ENCODE measurements at places on chromosomes 2 and 18. TPM values are rescaled to one million over a fixed set of nuclear protein-coding genes. Genes with fewer than 3 reads are reported as not detected.

GRCh38 chr2:117940436-117940835 lies 73.4 kb downstream of the CCDC93 start:
- H3K4me1 ChIP-seq: no peaks in the 10 kb centered on the region
- H3K36me3 ChIP-seq: peaks cover 45% of the 10 kb centered on the region
- no peak for DNase-seq
- no peaks in the 10 kb centered on the region for H3K27me3 ChIP-seq
- no peak overlapping the region for H3K4me3 ChIP-seq

GRCh38 chr18:28125051-28125450 lies 51.9 kb downstream of the CDH2 start:
- no peak for DNase-seq
- H3K4me3 ChIP-seq: no peak overlapping the region
- H3K27ac ChIP-seq: no peak overlapping the region
- H3K27me3 ChIP-seq: no peaks in the 10 kb centered on the region

SP140 gene
- total RNA-seq: 23.1 TPM

GRCh38 chr2:23859983-23860382 lies 66.9 kb downstream of the ATAD2B start:
- H3K27ac ChIP-seq: no peak overlapping the region
- H3K36me3 ChIP-seq: peaks cover 19% of the 10 kb centered on the region
- no peaks in the 10 kb centered on the region for H3K27me3 ChIP-seq
- H3K4me1 ChIP-seq: no peaks in the 10 kb centered on the region

DNA sequence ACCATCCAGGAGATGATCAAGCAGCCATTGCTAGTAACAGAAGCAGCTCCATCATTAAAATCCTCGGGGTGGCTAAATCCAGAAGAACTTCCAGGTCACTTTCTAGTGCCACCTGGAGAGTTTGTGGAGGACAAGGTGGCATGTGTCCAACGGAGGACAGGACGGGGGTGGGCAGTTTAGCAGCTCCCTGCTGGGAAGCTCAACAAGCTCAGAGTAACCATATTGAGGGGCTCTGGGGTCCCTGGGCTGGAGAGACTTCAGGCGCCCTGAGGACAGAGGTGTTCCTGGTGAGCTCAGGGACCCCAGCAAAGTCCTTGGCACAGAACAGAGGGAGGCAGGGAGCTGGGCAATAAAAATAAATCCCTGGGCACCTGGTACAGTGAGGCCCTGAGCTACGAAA lies 140.0 kb upstream of the FHL2 start:
- H3K4me1 ChIP-seq: no peaks in the 10 kb centered on the region
- H3K27me3 ChIP-seq: peaks cover 7% of the 10 kb centered on the region
- DNase-seq: no peak
- H3K36me3 ChIP-seq: no peaks in the 10 kb centered on the region
- no peak overlapping the region for H3K27ac ChIP-seq

- H3K36me3 ChIP-seq: no peaks in the 10 kb centered on the region
- peaks cover 23% of the 10 kb centered on the region for H3K27me3 ChIP-seq
- no peak overlapping the region for H3K4me3 ChIP-seq
- H3K27ac ChIP-seq: no peak overlapping the region
- no peak for DNase-seq
- no peaks in the 10 kb centered on the region for H3K4me1 ChIP-seq
These were observed 95.5 kb downstream of the ACKR3 start for GRCh38 chr2:236665101-236665500.

DNA sequence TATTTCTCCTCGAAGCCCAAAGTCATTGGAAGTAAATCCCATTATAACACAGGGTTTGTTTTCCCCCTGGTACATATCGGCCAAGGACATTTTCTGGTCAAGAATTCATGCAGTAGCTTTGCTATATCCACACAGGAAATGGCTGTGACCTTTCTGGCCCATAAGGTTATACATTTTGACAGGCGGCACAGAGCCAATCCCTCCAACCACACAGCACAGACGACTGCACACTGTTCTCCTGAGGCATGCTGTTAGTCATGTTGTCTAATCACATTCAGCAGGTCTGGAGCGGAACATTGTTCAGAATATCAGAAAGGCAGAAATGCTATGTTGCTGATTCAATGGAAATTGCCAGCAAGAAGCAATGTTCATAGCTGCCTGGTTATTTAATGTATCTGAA lies 742.3 kb upstream of the SLC8A1 start:
- DNase-seq: no peak
- no peak overlapping the region for H3K27ac ChIP-seq
- H3K36me3 ChIP-seq: no peaks in the 10 kb centered on the region
- H3K4me3 ChIP-seq: no peak overlapping the region
- no peaks in the 10 kb centered on the region for H3K27me3 ChIP-seq

ALPG gene
- not detected for total RNA-seq

AGAP1 gene
- 0.52 TPM for total RNA-seq

- peak overlapping the region; percentile 85 for H3K27ac ChIP-seq
- no peaks in the 10 kb centered on the region for H3K27me3 ChIP-seq
- H3K4me3 ChIP-seq: peak overlapping the region; percentile 16
- H3K36me3 ChIP-seq: peaks cover 3% of the 10 kb centered on the region
These were observed 134.8 kb downstream of the EIPR1 start for GRCh38 chr2:3242747-3243369.

FAM124B gene
- not detected for total RNA-seq

TXNDC2 gene
- total RNA-seq: not detected

- no peak overlapping the region for H3K27ac ChIP-seq
- peaks cover 5% of the 10 kb centered on the region for H3K4me1 ChIP-seq
- no peaks in the 10 kb centered on the region for H3K27me3 ChIP-seq
- no peaks in the 10 kb centered on the region for H3K36me3 ChIP-seq
- no peak for DNase-seq
These were observed 33.7 kb upstream of the NPAS2 start for GRCh38 chr2:100786297-100786658.

UGT1A8 gene
- not detected for total RNA-seq

PTPRM gene
- 0.44 TPM for total RNA-seq

PTGR3 gene
- 34.7 TPM for total RNA-seq

C1QL2 gene
- total RNA-seq: not detected

SELENOI gene
- total RNA-seq: 21.5 TPM

DNA sequence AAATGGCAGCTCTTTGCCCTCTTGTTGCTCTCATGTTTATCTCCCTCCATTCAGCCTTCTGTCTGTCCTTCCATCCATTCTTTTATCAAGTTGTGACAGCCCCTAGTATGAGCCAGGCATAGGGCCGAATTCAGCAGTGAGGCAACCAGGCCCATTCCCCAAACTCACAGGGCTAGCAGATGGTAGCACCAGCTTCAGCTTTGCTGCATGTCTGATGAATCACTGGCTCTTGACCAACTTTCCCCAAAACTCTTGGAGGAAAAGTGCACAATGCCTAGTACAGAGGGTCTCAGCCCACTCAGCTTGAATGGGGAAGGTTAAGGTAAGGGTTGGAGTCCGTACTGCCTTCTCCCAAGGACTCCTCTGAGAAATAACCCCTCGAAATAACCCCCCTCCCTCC lies 35.7 kb downstream of the NPAS2 start:
- H3K4me3 ChIP-seq: no peak overlapping the region
- peaks cover 3% of the 10 kb centered on the region for H3K36me3 ChIP-seq

LINC00305 gene
- total RNA-seq: not detected

LOXHD1 gene
- 0.08 TPM for total RNA-seq

- no peak overlapping the region for H3K4me3 ChIP-seq
- no peaks in the 10 kb centered on the region for H3K27me3 ChIP-seq
- DNase-seq: no peak
- no peaks in the 10 kb centered on the region for H3K4me1 ChIP-seq
- no peak overlapping the region for H3K27ac ChIP-seq
These were observed 15.7 kb upstream of the GPC1 start for GRCh38 chr2:240419723-240420122.

DNA sequence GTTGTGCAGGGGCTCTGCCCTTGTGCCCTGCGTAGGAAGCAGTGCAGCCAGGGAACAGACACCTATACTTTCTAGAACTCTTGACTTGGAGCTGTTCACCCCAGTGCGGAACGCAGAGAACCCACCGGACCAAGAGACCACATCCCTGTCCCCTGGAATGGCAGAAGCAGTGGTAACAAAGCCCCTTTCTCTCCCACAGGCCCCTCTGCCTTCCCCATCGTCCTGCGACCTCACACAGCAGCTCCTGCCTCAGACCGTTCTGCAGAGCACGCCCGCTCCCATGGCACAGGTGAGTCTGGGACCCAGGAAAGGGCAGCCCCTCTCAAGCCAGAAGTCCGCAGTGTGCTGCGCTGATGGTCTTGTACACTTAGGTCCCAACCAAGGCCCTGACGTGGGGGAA lies 24.6 kb upstream of the RPL31 start:
- H3K36me3 ChIP-seq: peaks cover 44% of the 10 kb centered on the region
- H3K4me3 ChIP-seq: no peak overlapping the region
- no peaks in the 10 kb centered on the region for H3K27me3 ChIP-seq
- no peaks in the 10 kb centered on the region for H3K4me1 ChIP-seq
- H3K27ac ChIP-seq: no peak overlapping the region

GRCh38 chr2:161141033-161141432 lies 19.2 kb upstream of the TANK start:
- no peaks in the 10 kb centered on the region for H3K27me3 ChIP-seq
- no peak for DNase-seq
- H3K4me1 ChIP-seq: peaks cover 14% of the 10 kb centered on the region
- peak overlapping the region; percentile 13 for H3K4me3 ChIP-seq

GRCh38 chr2:121489284-121489683 lies 41.4 kb upstream of the RNU4ATAC start:
- H3K4me1 ChIP-seq: peaks cover 54% of the 10 kb centered on the region
- no peaks in the 10 kb centered on the region for H3K27me3 ChIP-seq
- H3K4me3 ChIP-seq: no peak overlapping the region
- H3K27ac ChIP-seq: no peak overlapping the region
- DNase-seq: no peak
- peaks cover 31% of the 10 kb centered on the region for H3K36me3 ChIP-seq

DNA sequence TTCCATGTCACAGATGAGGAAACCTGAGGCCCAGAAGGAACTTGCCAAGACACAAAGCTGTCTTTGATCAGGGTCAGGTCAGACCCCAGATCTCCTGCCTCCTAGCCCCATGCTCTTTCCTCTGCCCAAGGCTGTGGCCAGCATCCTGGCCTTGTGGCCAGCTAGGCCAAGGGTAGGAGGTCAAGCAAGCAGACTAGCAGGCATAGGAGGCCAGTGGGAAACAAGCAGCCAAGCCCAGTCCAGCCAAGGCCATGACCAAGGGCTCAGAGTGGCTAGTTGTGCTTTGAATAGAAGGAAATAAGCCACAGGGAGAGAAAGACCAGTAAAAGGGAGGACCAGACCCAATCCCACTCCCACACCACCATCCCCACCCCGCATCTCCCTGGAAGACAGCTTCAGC lies 30.4 kb downstream of the KCNK3 start:
- no peak overlapping the region for H3K4me3 ChIP-seq
- no peaks in the 10 kb centered on the region for H3K36me3 ChIP-seq
- peaks cover 2% of the 10 kb centered on the region for H3K4me1 ChIP-seq
- no peak overlapping the region for H3K27ac ChIP-seq
- H3K27me3 ChIP-seq: no peaks in the 10 kb centered on the region

DNA sequence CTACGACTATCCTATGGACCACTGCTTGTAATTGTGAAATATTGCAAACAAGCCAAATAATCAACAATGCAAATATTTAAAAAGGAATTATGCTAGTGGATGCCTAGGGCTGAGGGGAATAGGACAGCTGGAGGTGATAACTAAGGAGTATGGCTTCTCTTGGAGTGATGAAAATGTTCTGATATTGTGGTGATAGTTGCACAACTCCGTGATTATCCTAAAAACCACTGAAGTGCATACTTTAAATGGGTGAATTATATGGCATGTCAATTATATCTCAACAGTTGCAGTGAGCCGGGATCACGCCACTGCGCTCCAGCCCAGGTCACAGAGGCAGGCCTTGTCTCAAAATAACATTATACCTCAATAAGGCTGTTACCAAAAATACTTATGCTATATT lies 125.1 kb upstream of the SH3BP4 start:
- H3K27me3 ChIP-seq: peaks cover 2% of the 10 kb centered on the region
- H3K4me1 ChIP-seq: peaks cover 2% of the 10 kb centered on the region
- no peak overlapping the region for H3K27ac ChIP-seq
- H3K4me3 ChIP-seq: no peak overlapping the region
- H3K36me3 ChIP-seq: no peaks in the 10 kb centered on the region
- DNase-seq: no peak

ADCYAP1 gene
- not detected for total RNA-seq

ITGA4 gene
- total RNA-seq: 206 TPM

DNA sequence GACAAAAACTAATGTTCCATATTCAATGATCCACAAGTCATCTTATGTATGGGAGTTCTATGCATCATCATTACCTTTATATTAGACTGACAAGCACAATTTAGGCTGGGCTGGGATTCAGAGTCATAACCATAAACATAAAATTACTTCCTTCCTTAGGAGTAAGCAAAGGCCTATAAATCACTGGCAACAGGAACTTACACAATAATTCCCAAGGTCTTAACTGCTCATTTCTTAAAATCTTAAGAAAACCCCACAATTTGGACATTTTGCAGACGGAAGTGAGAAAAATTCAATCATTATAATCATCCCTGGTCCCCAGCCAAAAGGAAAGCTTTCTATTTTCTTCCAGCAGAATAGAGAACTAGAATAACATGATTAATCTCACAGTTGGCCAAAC lies 232.3 kb downstream of the DYM start:
- peaks cover 21% of the 10 kb centered on the region for H3K4me1 ChIP-seq
- no peak overlapping the region for H3K27ac ChIP-seq
- no peak for DNase-seq
- H3K4me3 ChIP-seq: no peak overlapping the region
- H3K36me3 ChIP-seq: peaks cover 31% of the 10 kb centered on the region
- H3K27me3 ChIP-seq: no peaks in the 10 kb centered on the region
